ENCODE measurements at places on chromosomes 6 and 20.

GRCh38 chr20:60152792-60153191 is 194.6 kb downstream of the CDH26 start:
- no peak for DNase-seq

DNA sequence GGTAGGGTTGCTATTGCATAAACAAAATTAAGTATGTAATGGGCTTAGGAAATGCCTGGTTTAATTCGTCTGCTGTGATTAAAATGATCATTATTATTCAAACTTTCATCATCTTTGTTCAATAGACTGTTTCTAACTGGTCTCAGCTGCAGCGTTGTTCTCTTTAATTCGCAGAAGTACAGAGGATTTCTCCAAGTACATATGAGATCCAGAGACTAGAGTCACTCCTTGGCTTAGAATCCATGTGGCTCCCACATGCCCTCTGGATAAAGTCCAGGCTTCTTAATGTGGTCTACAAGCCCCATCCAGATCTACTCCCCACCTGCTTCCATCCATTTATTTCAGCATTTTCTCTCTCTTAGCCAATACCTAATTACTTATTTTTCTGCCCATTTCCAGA is 1.1 kb upstream of the ZBTB24 start:
- no peak for DNase-seq

DNA sequence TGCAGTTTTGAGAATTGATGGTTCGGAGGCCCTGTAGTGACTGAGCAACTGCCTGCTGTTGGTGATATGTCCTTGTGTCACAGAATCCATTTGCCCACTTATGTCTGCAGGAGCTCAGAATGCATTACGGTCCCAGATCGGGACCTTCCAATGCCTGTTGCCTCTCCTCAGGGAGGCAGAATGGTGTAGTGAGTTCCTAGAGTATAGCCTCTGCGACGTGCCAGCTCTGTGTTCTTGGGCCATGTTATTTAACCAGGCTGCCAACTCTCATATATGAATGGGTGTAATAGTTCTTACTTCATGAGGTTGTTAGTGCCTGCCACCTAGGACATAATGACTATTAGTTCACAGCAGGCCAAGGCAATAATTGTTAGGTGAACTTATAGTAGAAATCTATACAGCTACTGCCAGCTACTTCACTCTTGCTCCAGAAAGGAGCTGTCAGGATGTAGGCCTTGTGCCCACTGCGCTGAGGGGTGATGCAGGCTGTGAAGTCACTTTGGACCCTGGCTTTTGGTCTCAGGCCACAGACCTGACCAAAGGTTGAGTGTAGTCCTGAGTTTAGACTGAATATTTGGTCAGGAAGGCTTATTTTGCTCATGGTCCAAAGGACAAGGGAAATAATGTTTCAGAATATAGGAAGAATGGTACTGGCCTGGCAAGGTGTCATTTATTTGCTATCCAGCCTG is 82.1 kb downstream of the ASXL1 start:
- DNase-seq: no peak

- DNase-seq: no peak
These were observed 30.1 kb downstream of the REPS1 start for GRCh38 chr6:138957903-138958302.

- DNase-seq: no peak
These were observed 101.6 kb upstream of the TMEM30A start for GRCh38 chr6:75386050-75386770.

Data from CD4-positive, alpha-beta T cell treated with Interleukin-15 for 4 hours (primary cell).